ENCODE measurements at places on chromosomes 12 and 14.

DNA sequence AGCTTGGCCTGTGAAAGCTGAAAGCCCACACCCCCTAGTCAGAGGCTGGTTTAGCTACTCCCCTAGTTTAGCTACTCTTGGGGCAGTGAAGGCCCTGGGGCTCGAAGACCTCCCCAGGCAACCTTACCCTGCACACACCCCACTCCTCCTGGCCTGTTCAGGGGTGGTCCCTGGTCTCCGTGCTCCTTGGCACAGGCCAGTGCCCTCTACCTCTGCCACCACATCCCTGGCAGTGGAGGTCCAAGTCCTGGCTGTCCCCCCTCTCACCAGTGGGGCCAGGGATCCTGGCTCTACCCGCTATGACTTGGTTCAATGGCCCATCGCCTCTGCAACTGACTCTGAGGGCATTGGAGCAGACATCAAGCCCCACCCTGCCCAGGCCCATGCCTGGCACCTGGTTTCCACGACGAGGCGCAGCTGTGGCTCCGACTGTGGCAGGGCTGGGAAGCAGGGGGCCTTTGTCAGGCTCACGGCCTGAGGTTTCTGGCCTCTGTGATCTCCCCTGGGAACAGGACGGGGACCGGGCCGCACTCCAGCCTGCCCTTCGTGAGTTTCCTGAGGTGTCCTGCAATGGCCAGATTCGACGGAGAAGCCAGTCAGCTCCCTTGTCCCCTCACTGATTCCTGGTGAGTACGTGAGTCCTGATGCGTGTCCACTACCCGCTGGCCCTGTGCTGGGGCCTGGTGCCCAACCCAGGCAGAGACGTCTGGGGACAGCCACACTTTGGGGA is 5.7 kb downstream of the TMEM121 start:
- DNase-seq = peak; percentile 71

- no peak for DNase-seq
Observed at GRCh38 chr12:68602720-68603119, 8.0 kb upstream of the RAP1B start.

DNA sequence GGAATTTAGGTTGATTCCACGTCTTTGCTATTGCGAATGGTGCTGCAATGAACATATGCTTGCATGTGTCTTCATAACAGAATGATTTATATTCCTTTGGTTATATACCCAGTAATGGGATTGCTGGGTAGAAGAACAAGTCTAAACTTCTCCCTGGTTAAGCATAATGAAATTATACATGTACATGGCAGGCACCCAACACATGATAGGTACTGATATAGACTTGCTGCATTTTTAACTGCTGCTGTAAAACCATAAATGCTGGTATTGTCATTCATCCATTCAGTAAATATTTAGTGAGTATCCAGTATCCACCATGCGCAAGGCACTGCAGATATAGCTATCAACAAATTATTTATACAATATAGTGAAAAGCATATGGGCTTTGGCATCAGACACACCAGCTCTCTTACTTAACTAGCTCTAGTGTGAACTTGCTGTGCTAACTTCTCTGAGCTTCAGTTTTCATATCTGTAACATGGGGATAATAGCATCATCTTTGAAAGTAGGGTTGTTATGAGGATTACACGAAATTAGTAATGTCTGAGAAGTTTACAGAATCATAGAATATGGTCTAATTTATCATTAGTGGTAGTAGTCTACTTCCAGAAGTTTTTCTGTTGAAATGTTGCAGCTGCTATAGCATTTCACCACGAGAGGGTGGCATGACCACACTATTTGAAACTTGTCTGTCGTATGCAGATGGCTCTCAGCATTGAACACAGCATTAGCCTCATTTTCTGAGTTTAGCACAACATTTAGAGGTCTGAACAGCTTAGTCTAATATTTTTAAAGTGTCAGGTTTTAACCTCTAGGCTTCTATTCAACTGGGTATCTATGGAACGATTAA is 32.0 kb upstream of the SEL1L start:
- DNase-seq = no peak

DNA sequence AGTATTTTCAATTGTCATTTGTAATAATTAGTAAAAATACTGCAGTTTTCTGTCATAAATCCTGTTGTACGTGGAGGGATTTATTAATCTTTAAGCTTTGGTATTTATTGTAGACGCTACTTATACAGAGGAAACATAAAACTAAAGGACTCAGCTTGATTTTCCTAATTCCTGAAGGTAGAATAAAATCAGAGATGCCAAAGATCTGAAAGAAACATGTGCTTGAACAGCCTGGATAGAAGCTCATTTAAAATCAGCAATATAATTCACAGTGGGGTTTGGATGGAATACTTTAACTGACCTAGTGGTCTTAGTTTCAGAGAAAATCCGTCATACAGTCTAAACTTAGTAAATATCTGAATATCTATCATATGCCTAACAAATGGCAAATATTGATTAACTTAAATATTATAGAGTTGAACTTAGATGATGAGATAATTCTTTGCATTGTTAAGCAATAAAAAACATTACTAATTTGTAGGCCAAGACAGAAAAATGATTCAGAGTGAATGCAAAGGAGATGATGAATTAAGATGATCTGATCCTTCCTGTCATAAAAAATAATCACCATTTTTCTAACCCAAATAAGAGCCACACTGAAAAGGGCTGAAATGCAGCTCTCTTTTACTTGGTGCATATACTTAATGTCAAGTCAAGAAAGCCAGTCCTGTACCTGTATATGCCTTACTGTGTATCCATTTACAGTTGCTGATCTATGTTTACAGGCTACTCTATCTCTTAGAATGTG is 397.1 kb upstream of the DCN start:
- DNase-seq = no peak

- DNase-seq = no peak
Observed at GRCh38 chr12:123591702-123592481, 7.5 kb downstream of the TMED2 start.

DNA sequence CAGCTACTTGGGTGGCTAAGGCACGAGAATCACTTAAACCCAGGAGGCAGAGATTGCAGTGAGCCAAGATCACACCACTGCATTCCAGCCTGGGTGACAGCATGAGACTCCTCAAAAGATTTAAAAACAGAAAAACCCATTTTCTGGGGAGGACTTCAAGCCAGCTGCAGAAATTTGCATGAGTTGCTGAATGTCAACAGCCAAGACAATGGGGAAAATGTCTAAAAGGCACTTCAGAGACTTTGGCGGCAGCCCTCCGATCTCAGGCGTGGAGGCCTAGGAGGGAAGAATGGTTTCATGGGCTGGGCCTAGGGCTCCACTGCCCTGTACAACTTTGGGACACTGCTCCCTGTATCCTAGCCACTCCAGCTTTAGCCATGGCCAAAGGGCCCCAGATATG is 177.8 kb upstream of the C14orf180 start:
- no peak for DNase-seq

DNA sequence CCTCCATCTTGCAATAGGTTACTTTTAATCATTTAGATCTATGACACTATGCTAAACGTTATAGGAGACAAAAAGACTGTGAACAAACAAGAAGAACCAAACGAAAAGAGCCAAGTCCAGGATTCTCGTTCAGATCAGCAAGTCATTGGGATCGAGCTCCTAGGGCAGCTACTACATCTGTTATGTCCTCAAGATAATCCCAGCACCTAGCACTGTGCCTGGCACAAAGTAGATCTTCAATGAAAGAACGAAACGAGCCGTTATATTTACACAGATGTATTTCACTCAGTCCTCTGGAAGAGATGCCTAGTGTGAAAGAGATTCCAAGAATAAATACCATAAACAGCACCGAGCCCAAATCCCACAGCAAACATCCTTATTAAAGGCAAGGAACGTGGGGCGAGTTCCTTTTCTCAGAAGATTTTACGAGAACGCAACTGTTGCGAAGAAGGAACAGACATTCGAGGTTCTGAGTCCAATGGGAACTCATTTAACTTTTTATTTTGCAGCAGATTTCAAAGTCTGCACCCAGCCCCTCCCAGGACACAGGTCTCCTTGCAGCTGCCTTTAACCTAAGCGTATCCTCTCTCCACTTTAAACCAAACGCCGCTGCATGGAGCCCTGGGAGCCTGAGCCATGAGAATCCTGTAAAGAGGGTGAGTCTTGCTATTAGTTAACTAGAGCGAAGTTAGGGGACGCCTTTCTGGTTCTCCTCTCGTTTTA is 544 bp upstream of the TDP1 start:
- DNase-seq = no peak

DNA sequence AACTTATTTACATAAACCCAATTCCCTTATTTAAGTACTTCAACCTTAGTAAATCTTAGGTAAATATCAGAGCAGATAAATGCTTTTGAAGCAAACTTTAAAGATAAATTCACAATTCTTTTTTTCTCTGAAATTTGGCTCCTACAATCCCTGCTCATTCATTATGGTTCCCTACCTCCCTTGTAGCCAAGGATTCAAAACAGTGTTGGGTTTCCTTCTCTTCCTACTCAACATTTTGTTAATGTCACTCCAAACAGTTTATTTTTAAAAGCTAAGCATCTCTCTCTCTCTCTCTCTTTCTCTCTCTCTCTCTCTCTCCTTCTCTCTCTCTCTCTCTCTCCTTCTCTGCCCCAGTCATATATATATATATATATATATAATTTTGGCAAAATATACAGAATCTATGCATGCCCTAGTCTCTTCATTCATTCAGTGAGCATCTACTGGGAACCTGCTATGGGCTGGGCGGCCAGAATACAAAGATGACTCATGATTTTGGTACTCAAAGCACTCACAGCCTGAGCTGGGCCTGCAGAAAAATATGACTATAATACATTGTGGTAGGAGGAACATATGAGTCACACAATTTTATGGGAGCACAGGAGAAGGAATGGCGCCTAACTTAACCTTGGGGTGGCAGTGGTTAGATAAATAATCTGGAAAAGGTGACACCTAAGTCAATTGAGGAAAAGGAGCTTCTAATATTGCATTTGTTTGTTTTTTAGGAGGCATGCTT is 123.7 kb upstream of the DHRS4 start:
- DNase-seq = peak; percentile 80

- no peak for DNase-seq
Observed at GRCh38 chr14:30681752-30682355, 59.7 kb downstream of the SCFD1 start.
